Sciatic nerve (tissue), 2 donors: ENCODE measurements at places on chromosomes 13 and 19.

DNA sequence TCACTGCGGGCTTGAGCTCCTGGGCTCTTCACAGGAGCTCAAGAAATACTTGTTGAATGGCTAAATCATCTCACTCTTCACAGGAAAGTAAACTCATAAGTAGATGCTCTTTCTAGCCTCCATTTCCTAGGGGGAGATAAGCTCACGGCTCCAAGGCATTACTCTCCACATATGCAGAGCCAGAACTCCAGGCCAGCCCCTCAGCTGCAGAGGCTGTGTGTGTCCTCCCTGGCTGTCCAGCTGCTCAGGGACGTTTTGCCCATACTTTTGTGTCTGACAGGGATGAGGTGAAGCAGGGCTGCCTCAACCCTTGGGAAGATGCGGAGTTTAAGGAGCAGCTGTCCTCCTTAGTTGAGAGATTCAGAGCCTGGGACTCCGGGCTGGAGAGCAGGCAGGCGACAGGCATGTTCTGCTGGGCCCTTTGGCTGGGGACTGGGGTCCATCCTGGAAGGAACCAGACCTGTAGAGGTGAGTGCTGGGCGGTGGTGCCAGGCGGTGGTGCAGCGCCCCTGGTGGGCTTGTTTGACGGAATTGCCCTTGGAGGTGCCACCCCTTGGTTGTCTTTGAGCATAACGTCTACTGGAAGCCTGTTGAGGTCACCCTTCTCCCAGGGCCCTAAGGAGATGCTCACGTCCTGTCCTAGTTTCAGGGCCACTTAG lies 20.5 kb upstream of the SLC15A1 start:
- DNase-seq, result no peak

DNA sequence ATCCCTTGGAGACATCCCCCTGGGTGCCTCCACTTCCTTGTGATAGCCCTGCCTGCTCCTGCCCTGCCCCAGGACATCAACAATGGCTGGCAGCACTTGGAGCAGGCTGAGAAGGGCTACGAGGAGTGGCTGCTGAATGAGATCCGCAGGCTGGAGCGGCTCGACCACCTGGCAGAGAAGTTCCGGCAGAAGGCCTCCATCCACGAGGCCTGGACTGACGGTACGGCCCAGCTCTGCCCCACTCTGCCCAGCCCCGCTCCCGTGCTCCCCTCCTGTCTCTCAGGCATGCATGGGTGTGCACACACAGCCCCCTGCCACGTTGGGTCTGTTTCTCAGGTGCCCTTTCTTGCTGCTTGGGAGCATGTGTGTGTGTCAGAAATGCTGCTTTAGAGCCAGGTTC lies 26.4 kb downstream of the CAPN12 start:
- DNase-seq, result no peak

DNA sequence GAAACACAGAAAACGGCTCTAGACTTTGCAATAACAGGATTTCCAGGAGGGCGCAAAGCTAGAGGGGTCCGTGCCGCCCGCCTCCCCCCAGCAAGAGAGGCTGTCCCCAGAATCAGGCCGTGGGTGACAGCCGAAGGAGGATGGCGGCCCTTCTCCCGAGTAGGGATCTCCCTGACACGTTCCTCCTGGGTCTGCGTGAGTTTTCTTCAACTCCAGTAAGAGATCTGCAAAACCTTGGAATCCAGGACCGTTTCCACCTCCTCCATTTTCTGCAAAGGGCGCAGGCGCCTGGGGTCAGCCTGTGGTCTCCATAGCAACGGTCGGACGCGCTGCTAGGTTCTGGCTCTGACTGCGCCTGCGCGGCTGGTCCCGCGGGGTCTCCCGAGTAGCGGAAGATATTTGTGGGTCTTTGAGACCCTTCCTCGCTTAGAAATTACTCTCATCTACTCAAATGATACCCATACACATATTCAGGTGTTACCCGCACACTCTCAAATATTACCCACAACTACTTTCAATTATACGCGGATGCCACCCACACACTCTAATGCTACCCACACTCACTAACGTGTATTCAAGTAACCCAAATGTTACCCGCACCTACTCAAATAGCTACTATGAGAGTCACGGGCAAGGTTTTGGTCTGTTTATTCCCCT lies 2.1 kb downstream of the PNMA8C start:
- DNase-seq, result peak; percentile 91

DNA sequence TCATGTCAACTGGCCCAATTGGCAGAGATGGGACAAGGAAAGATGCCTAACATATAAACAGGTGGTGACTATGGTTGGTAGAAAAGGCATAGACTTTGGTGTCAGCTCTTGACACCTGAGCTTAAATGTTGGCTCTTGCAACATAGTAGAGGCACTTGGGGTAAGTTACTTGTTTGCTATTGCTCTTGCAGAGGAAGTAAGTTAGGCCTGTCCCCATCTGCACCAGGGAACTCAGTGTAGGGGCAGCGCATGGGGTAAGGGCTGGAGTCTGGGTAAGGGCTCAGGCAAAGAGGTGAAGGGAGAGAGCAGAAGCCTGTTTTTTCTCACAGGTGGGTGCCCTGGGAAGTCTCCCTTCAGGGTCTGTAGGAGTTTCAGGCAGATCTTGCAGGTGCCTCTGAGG lies 27.6 kb downstream of the ERICH6B start:
- no peak for DNase-seq

- DNase-seq, result no peak
These were observed 97.1 kb downstream of the SIPA1L3 start for GRCh38 chr19:38004186-38004520.

GRCh38 chr13:24267274-24267673 lies 42.1 kb upstream of the C1QTNF9 start:
- no peak for DNase-seq

- DNase-seq, result no peak
These were observed 118.4 kb upstream of the SLC7A1 start for GRCh38 chr13:29713839-29714238.

DNA sequence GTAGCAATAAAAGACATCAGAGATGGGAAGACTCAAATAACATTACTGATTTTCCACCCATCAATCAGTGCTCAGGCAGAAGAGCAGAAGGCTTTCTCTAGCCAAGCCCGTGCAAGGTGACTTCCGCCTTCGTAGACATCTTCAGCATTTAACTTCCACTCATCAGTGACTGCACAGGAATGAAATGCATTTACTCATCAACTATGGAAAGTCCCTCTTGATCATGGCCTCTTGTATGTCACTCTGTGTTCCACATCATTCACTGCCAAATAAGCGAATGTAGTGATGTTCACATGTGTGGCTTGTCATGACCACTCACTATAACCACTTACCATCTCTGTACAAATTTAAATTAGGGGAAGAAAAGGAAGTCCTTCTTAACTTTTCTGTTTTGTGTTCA lies 49.4 kb downstream of the SACS start:
- DNase-seq, result no peak

DNA sequence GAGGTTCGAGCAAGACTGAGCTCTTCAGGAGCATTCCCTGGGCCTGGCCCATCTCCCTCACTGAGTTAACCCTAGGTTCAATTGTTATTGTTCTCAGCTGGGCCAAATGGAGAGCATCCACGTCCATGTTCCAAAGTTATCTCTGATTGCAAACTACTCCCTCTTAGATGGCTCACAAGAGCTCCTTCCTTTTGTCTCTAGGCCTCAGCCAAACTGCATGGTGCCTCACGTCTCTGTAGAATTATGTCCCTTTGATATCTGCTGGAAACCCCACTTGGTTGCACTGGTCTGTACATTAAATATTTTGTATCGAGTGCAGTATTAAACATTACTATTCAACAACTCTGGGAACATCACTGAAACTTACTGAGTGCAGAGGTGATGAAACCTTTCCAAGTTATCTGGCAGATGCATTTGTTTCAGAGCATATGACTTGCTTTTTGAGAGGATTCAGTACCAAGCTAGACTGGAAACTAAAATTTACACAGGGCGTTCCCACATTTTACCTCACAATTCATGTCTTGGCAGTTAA lies 38.1 kb downstream of the DOCK9 start:
- DNase-seq, result no peak

DNA sequence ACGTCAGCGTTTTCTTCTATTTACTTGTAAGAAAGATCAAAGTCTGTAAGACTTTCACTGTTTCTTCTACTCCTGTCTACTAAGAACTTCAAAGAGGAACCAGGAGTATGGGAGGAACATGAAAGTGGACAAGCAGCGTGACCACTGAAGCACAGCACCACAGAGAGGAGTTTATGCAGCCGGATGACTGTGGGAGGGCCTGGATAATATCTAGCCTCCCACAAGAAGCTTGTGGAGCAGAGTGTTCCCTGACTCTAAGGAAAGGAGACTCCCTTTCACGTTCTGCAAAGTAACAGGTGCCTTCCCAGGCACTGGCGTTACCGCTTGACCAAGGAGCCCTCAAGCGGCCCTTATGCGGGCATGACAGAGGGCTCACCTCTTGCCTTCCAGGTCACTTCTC lies 83.6 kb upstream of the PDCD5 start:
- no peak for DNase-seq

DNA sequence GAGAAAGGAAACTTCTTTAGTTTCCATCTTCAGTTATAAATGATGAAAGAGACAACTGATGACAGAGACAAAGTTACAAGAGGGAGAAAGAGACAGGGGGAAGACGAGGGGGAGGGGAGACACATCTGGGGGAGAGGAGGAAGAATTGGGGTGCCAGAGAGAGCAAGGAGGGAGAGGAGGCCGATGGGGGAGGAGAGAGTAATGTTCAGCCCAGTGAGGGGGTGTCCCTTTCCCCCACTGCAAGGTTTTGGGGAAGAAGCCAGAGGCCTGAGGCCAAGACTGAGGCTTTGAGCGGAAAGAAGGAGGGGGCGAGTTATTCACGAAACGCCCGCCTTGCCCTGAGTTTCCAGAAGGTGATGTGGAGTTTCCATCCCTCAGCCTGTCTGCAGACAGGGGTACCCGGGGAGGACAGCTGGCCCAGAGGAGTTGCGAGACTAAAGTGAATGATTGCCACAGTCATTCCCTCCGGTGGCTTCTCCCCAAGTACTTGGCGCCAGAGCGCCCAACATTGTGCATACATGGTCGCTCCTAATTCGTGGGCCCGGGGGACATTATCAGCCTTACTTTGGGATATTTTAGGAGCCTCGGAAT lies 558 bp upstream of the PPAN start:
- no peak for DNase-seq

GRCh38 chr13:92042522-92042921 lies 644.1 kb downstream of the GPC5 start:
- DNase-seq, result no peak

- no peak for DNase-seq
These were observed 484 bp downstream of the IL11 start for GRCh38 chr19:55369653-55370304.

DNA sequence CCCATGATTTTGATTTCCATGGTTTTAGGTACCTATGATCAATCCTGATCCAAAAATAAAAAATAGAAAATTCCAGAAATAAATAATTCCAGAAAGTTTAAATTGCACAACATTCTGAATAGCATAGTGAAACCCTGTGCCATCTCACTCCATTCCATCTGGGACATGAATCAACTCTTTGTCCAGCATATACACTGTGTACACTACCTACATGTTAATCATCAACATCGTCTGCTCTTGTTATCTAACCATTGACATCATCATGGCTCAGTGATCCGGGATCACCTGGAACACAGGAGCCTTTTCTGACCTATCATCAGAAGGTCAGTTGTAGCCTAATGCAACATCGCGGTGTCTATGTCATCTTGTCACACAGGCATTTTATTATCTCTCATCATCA lies 75.6 kb downstream of the MYO16 start:
- DNase-seq, result no peak

DNA sequence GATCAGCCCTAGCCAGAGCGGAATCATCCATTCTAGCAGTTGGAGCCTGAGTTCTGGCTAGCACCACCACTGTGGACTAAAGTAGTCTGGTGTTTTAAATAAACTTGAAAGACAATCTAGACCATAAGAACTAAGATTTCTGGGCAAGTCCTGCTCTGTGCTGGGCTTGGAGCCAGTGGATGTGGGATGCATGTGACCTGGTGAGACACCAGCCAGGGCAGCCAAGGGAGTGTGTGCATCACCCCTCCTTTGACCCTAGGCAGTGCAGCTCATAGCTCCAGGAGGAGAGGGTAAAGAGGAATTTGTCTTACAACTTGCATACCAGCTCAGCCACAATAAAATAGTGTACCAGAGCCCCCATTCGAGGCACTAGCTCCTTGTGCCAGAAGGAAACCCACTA lies 21.0 kb downstream of the ITGBL1 start:
- no peak for DNase-seq

DNA sequence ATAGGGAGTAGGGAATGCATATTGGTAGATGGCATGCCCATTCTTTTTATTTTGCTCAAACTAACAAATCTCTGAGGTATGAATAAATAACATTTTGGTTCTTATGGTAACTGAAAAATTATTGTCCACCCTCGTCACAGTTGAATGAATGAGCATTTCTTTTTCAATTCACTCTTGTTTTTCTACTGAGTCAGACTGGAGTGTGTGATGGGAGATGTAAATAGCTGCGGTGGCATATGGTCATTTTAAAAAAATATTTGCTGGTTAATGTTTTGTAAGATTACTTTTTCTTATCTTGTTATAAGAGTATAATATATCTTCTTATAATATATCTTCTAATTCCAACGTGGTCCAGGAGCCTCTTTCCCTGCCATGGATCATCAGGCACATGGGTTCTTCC lies 586.5 kb downstream of the SLITRK5 start:
- no peak for DNase-seq

- no peak for DNase-seq
These were observed 149 bp downstream of the MED26 start for GRCh38 chr19:16627928-16628182.

DNA sequence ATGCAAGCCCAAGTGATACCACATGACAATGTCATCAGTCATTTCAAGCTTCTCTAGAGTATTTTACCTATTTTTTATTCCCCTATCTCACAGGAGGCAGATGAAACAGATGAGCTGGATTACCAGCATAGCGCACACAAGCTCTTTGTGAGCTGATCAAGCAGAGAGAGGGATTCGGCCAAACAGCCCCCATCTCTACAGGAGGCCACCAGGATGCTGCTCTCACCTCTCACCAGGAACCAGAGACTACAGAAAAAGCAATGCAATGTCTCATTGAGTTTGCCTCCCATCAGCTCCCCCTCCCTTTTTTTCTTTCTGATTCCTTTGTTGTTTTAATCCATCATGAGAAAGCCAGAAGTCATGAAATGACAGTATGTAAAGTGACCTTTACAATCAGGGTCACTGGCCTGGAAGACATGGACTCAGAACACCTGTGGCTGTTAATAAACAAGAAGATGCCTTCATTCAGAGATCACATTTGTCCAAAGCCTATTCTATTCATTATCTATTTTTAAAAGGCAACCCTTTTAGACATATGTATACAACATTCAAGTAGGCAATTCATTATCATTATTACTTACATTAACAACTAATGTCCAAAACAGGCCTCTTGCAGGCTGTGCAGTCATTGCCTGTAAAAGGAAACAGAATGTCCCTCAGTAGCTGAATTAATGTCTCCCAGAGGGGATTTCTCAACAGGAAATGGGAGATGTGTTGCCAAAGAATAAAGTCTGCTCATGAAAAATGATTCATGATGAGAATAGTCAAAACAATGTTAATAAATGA lies 656.6 kb downstream of the TBC1D4 start:
- DNase-seq, result no peak

GRCh38 chr19:29665215-29665825 lies at the start of gene PLEKHF1:
TSS of gene PLEKHF1 (plus strand) at chr19:29665461. CDS start at chr19:29673840, 8,379 bp downstream.
- DNase-seq, result peak; percentile 95
